ENCODE measurements at places on chromosomes 7 and 10.

DNA sequence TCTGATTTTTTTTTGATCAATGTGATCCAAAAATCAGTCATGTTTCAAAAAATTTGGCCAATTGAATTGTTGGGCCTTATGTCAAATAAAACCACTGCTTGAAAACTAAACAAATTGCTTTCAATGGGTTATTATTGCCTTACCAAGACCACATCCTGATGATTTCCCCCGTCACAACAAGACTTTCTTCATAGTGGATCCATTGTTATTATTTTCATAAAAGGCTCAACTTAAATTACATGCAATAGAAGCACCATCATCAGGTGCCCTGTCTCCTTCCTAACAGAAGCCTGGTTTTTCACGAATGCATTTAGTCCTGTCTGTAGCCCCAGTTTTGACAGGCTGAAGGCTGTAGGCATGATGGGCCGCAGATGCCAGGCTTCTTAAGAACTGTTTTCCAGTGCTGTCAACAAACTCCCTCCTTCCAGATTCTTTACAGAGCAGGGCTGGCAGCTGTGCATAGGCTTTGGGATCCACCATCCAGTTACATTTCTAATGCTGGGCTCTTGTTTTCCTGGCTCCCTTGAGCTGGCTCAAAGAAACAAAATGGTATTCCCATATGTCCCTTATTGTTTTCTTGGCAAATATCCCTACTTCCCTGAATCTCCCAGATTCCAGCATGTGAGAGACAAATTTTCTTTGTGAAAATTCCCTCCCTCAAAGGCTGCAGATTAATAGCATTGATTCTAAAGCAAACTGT lies 302.0 kb downstream of the TWIST1 start:
- DNase-seq: no peak

DNA sequence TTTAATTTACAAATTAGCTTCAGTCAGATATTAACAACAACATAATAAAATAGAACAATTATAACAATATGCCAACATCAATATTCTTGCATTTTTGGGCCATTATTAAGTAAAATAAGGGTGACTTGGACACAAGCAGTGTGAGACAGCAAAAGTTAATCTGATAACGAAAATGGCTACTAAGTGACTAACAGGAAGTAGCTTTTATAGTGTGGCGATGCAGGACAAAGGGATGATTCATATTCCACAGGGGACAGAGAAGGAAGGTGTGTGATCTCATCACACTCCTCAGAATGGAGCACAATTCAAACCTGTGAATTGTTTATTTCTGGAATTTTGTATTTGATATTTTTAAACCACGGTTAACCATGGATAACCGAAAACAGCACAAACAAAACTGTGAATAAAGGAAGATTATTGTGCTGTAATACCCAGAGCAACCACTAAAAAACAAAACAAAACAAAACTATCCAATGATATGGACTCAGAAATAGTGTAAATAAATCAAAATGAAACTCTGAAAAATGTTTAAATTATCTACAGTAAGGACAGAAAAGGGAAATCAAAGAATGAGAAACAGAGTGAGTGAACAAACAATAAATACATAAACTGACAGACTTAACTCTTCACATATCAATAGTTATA lies 66.9 kb upstream of the TFEC start:
- DNase-seq: no peak

GRCh38 chr10:33325929-33326328 lies 8.5 kb downstream of the NRP1 start:
- no peak for DNase-seq

- no peak for DNase-seq
These were observed 181.9 kb upstream of the LYZL2 start for GRCh38 chr10:30811276-30812017.

DNA sequence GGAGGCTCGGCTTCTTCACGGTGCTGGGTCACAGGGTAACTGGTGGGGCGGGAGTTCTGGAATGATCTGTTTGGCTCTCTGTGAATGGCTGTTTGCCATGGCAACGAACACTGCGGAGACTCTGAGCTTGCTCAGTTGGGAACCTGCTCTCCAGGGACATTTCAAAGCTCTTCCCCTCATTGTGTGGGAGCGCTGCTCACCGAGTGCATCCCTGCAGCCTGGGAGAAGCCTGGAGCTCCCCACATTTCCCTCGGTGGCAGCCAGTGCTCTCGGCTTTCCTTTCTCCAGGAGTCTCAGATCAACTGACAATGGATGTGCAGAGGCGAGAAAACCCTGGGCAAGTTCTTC lies 57.6 kb upstream of the CACUL1 start:
- no peak for DNase-seq

- DNase-seq: no peak
These were observed 42.2 kb downstream of the ADCYAP1R1 start for GRCh38 chr7:31094271-31094670.

GRCh38 chr10:60414877-60415585 lies 25.4 kb upstream of the ANK3 start:
- DNase-seq: no peak

DNA sequence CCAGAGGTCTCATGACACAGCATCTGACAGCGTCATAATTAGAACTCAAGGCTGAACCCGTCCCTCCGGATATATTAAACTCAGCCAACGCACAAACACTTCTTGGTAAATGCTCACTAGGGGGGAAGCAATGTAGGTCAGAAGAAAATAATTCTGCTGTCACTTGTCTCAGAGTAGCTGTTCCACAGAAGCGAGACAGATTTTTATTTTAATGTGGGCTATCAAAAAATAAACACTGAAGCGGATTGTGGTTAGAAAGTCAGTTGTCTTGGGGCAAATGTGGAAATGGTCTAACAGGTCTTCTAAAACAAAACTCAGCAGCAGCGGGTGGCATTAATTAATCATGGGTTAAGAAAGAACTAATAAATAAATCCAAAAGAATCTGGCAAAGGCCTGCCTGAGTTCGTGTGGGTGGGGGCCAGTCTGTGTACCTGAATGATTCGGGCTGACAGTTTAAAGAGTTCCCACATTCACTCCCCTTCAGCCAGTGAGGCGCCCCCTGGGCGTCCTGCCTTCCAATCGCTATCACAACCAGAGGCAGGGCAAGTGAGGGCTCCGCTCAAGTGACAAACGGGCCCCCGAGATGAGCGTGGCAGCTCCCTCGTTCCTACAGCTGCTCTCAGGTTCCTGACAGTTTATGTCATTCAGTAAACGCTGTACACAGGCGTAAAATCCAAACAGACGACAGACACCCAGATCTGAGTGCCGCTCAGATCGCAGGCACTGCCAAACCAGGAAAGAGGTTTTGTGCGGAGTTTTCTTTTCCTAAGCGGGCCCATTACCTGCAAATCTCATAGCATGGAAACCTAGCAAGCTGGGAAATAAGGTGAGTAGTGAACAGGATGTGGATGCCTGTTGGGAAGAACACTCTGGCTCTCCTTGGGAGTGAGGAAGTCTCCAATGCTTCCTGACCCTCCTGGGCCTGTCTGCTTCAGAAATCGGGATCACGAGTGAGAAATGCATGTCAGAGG lies 52.9 kb downstream of the NRAP start:
- DNase-seq: no peak

DNA sequence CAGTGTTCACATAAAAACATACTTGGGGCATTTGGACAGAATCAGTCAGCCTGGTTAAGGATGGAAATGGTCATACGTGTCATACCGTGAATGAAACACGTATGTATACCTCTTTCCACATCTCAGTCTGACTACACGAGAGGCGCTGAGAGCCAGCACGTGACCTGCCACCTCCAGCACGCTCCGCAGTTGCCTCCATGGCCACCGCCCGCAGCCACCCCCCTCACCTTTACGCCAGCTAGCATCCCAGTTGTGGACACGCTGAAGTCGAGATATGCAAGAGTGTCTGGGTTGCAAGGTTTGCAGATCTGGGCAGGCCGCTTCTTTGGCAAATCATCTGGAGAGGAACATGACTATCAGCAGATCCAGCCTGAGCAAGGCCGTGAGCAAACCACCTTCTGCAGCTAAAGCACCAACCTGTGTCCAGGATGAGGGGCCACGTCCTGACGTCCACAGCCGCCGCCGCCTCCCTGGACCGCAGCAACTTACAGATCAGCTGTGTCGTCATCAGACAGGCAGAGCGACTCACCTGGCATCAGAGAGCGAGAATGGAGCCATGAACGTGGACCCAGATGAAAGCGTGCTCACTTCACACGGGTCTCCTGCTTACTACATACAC lies 209.4 kb downstream of the ZMYND11 start:
- no peak for DNase-seq

DNA sequence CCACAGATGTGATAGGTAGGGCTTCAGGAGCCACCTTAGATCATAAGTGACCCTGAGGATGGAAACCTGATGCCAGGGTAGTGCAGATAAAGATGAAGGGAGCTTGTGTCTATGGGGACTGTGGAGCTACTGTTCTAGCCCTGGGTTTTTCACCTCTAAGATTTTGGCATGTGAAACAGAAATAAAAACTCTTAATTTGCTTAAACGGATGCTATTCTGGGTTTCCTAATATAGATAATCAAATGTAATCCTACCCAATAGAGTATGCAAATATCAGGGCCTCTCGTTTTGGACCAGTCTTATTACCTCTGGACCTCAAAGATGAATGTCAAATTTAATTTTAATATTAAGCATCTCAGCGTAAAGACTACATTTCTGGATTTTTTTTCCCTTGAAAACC lies 49.3 kb downstream of the ABCB4 start:
- DNase-seq: no peak

DNA sequence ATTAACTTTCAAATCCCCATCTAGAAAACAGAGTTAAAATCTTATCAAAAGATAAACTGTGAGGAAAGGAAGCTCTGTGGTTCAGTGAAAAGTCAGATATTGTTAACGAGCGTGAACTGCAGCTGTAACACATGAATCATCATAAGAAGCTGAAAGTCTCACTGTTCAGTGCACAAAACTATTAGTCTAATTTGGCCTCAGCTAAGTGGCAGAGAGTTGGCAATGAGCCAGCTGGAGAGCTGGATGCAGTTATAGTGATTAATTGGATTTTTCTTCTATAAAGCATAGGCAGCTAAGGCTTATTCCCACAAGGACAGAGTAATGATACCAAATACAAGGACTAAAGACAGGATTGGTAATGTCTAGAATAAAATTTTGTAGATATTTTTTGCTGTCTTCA lies 101.1 kb upstream of the ABCB5 start:
- DNase-seq: peak; percentile 9

GRCh38 chr10:48184224-48184623 lies 90.3 kb downstream of the FRMPD2 start:
- DNase-seq: no peak

DNA sequence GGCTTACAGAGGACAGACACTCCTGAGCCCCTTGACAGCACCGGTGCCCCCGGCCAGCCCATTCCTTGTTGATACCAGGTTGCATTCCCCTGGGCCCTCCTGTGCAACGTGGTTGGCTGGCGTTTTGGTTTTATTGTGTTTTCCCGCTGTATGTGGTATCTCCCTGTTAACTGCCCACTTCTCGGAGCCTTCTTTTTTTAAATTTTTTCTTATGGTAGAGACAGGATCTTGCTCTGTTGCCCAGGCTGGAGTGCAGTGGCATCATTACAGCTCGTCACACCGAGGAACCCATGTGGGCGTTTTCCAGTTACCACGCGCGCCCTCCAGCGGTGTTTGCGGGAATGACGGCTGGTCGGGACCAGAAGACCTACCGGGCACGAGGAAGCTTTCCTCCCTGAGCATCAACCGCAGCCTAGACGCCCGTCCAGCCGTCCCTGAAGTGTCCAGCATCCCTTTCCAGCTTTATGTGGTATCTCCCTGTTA lies 16.9 kb upstream of the ZFAND2A start:
- DNase-seq: peak; percentile 46

GRCh38 chr10:11468126-11468742 lies 143.2 kb downstream of the USP6NL start:
- no peak for DNase-seq

DNA sequence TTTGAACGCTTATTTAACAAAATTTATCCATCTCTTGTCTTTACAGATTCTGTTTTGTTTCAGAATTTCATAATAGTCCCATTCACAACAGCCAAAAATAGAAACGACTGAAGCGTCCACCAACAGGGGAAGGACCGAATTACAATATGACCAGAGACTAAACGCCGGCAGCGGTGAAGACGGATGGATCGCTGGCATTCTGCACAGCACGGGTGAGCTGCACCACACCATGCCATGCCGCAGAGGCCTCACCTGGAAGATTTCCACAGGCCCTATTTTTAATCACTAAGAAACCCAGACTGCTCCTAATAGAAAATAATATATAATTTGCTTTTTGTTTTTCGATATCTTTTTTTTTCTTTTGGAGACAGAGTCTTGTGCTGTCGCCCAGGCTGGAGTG lies 91.0 kb downstream of the ELFN1 start:
- DNase-seq: no peak

GRCh38 chr7:156944876-156945275 lies 4.6 kb upstream of the NOM1 start:
- no peak for DNase-seq

- DNase-seq: no peak
These were observed 34.3 kb upstream of the ADAM12 start for GRCh38 chr10:126422567-126422966.

GRCh38 chr10:97505152-97505551 lies 6.4 kb downstream of the UBTD1 start:
- DNase-seq: no peak

DNA sequence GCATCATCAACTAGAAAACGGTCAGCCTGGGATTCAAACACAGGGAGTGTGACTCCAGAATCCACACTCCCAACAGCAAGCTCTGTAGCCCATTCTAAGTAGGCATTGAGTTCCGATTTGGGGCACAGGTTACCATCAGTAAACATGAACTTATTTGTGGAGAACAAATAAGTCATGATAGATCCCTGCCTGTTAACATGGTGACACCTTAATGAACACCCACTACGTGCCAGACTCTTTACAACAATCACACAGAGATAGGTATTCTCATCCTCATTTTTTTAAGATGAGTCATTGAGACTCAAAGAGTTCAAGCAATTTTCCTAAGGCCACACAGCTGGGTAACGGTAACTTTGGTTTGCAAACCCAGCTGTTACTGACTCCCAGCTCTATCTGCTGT lies 91.5 kb downstream of the LYZL2 start:
- no peak for DNase-seq

DNA sequence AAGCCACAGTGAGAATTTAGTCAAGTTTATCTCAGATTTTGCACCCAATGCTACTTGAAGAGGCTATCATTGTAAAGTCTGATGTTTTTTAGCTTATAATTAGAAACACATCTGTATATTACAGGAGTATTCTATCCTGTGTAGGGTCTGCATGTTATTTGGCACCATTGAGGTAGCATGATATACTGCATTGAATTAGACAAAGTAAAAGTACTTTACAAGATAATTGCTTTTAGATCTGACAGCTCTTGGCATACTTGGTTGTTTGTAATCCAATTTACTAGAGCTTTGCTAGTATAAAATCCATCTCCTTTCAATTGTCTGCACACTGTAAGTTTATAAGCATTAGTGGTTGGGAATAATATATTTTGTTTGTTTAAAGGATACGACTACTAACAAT lies 714.3 kb downstream of the ANKRD7 start:
- DNase-seq: no peak
